Urinary bladder (tissue), 4 donors: ENCODE measurements at places on chromosomes 16 and 17. TPM values are rescaled to one million over a fixed set of nuclear protein-coding genes. Genes with fewer than 3 reads are reported as not detected.

DNA sequence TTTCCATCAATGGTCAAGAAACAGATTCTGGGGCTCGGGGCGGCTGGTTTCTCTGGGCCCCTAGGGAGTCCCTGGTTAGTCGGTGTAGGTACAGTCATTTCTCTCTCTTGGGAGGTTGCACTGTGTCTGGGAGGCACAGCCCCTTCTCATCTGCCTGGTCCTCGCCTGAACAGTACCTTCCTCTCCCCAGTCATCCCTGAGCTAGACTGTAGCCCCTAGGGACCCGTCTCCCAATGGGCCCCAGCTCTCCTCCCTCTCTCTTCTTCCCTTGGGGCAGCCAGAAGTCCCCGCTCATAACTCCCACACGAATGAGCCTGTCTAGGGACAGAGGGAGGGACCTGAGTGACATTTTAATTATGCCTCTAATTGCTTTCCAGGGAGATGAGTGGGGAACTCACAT is 20.2 kb upstream of the CPSF4L start:
- no peak for DNase-seq

- no peak for DNase-seq
Observed at GRCh38 chr16:68617734-68618133, 27.4 kb upstream of the CDH3 start.

- DNase-seq, result no peak
Observed at GRCh38 chr16:70453892-70454221, 538 bp upstream of the FCSK start.

DNA sequence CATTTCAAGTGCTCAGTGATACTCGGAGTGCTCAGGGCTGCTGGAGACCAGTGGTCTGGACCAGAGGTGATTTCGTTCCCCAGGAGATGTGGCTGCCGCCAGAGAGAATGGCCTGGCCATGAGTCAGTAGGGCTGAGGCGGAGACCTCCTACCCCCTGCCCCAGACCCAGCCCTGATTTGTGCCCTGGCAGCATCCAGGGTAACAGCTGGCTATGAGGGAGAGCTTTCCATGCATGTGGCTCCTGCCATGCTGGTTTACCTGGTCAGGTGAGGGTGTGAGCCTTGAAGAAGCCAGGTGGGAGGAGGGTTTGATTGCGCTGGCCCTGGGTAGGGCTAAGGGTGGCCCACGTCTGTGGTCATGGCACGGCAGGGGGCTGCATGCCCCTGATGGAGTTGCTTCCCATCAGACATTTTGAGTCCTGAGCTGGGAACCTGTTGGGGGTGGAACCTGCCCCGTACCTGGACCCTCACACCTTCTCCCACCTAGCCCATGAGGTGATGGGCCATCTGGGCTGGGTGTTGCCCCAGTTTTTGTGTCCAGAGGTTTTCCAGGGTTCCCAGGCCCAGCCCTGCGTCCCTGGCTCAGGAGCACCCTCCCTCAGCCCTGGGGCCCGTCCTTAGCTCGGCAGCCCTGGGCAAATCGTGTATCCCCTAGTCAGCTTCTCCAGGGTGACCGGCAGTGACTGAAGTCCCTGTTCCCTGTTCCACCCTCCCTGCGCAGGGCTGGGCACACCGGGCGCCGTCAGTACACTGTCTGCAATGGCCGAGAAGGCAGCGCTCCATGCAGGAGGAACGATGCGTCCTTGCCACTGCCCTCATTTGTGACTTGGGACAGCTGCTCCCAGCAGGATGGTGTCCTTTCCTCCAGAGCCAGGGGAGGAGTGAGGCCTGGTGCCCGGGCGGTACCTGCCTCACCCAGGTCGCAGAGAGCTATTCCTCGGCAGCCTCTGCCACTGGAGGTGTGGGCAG is 9.0 kb upstream of the CSNK1D start:
- no peak for DNase-seq

GRCh38 chr16:52035436-52035835 is 511.5 kb downstream of the TOX3 start:
- no peak for DNase-seq

- no peak for DNase-seq
Observed at GRCh38 chr17:79088997-79089328, 14.3 kb downstream of the ENGASE start.

DNA sequence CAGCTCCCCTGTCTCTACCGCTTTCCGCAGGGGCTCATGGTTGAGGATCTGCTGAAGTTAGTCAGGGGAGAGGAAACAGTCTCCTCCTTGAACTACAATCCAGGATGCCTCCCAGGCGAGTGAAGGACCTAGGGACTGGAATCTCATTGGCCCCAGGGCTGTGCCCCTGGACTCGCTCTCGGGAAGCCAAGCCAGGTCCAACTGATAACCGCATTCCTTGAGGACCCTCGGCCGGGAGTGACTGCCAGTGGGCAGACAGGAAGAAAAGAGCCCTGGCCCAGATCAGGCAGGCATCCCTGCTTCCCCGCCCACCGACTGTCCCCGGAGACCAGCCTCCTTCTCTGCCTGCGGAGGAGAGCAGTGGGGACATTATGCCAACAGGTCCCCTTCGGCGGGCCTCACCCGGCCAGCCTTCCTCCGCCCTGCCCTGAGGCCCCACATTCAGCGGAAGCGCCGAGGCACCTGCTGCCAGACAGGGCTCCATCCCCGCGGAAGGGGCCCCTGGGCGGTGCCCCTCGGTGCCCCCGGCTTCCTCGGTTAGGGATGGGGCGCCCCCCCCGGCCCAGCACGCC is 776 bp downstream of the LRRC75A start:
- DNase-seq, result no peak

- no peak for DNase-seq
Observed at GRCh38 chr17:2024572-2025219, 438 bp downstream of the RTN4RL1 start.

DNA sequence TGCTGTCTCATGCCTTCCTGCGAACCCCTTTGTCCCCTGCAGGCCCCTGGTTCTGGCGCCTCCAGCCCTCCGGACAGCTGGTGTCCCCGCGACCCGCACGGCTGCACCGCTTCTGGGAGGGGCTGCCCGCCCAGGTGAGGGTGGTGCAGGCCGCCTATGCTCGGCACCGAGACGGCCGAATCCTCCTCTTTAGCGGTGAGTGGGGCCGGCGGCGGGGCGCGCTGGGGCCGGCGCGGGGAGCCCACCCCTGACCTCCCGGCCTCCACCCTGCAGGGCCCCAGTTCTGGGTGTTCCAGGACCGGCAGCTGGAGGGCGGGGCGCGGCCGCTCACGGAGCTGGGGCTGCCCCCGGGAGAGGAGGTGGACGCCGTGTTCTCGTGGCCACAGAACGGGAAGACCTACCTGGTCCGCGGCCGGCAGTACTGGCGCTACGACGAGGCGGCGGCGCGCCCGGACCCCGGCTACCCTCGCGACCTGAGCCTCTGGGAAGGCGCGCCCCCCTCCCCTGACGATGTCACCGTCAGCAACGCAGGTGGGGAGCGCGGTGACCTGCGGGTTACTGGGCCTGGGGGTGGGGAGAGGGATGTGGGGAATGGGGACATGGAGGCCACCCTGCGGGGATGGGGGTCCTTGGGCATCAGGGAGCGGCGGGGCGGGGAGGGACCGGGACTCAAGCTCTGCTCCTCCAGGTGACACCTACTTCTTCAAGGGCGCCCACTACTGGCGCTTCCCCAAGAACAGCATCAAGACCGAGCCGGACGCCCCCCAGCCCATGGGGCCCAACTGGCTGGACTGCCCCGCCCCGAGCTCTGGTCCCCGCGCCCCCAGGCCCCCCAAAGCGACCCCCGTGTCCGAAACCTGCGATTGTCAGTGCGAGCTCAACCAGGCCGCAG is 7.1 kb upstream of the IL32 start:
- DNase-seq, result no peak

The DPEP3 gene
- not detected for total RNA-seq

The TMEM100 gene
- total RNA-seq, result 36.0 TPM
